ENCODE measurements at places on chromosomes 7 and 10. TPM values are rescaled to one million over a fixed set of nuclear protein-coding genes. Genes with fewer than 3 reads are reported as not detected.

Gene VAX1
- not detected for total RNA-seq

Gene SPDYE16
- total RNA-seq = not detected

Gene TFPI2
- total RNA-seq = 16.0 TPM

Gene CALN1
- total RNA-seq = not detected

Gene TMEM236
- 0.22 TPM for total RNA-seq

Gene PRF1
- not detected for total RNA-seq

Gene RTKN2
- total RNA-seq = 2.1 TPM

Gene FAM25A
- total RNA-seq = not detected

Gene CAMK2B
- total RNA-seq = 0.26 TPM

Gene BMPER
- total RNA-seq = 181 TPM

Gene ASIC3
- 0.13 TPM for total RNA-seq

Gene ERVW-1
- not detected for total RNA-seq

Gene RHEB
- 102 TPM for total RNA-seq

Gene IFIT1B
- not detected for total RNA-seq

Gene PTPRN2
- total RNA-seq = 0.26 TPM

Gene INMT
- total RNA-seq = 0.65 TPM

Gene ATAD1
- 48.3 TPM for total RNA-seq

Gene FGL2
- total RNA-seq = 3.5 TPM

Gene GSAP
- 3.3 TPM for total RNA-seq

Gene AOAH
- total RNA-seq = not detected

Data from articular chondrocyte of knee joint (primary cell).